ENCODE measurements at places on chromosomes 16 and 17.

GRCh38 chr16:85037721-85038120 lies 10.1 kb downstream of the KIAA0513 start:
- DNase-seq, result no peak

- DNase-seq, result no peak
Measured at GRCh38 chr16:51814617-51815016, 663.5 kb upstream of the SALL1 start.

DNA sequence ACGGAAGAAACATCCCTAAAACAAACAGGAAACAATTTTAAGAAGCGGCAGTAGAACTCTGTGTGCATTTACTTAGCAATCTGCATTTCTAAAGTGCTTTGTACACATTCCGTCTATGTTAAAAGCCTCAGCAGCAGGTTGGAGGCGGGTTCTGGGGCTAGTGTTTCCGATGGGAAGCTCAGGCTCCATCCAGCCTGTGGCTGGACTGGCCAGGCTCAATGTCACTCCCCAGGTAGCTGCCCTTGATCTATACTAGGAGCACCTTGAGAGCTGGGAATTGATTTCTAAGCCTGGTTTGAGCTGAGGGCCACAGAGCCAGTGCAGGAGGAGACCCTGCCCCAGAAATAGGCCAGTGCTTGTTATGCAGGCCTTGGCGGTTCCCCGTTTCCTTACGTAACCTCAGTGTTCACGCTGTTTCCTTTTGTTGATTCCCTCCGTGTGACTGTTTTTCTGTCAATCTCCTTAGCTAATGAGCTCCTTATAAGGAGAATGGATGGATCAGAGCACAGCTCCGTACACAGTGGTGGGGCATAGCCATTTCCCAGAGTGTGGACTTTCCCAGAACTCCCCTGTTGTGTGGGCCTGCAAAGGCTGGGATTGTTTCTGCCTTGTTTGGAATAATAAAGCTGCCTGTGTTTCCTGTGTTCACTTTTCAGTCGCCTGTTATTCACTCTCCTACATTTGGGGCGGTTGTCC lies 21.4 kb downstream of the ADORA2B start:
- DNase-seq, result no peak

DNA sequence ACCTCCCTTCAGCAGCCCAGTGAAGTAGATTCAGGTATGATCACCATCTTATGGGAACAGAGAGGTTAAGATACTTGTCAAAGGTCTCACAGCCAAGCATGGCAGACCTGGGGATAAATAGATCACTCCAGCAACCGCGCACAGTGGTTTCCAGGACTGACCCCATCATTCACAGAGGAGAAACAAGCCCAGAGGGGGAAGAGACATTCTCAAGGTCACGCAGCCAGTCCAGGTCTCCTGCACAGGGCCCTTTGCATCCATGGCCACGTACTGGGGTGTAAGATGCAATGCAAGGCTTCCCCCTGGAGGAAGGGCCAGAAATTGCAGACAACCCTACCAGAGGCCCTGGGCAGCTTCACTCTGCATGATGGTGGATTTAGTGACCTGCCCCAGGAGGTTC lies 19.9 kb downstream of the TLE7 start:
- DNase-seq, result no peak

DNA sequence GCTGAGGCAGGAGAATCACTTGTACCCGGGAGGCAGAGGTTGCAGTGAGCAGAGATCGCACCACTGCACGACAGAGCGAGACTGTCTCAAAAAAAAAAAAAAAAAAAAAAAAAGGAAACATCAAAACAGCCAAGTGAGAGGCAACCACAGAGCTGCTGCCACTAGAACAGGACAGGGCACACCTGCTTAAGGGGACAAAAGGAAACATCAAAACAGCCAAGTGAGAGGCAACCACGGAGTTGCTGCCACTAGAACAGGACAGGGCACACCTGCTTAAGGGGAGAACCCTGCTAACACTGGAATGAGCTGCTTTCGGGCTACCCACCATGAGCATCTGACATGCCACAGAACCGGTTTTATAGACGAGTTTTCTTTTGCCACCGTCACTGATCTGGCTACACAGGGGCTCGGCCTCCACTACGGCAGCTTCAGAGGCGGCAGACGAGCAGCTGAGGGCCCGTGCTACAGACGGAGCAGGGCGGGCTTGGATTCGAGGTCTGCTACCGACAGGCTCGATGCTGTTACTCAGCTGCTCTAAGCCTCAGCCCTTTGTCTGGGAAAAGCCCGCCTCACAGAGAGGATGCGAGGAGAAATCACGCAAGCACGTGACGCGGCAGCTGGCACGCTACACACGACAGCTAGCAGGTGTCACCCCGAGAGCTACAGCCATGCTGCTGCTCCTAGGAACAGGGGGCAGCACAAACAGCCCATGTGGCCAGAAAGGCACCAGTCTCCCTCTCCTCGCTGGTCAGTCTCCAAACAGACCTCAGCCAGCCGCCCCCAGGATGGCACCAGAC lies 2.0 kb downstream of the P4HB start:
- no peak for DNase-seq

DNA sequence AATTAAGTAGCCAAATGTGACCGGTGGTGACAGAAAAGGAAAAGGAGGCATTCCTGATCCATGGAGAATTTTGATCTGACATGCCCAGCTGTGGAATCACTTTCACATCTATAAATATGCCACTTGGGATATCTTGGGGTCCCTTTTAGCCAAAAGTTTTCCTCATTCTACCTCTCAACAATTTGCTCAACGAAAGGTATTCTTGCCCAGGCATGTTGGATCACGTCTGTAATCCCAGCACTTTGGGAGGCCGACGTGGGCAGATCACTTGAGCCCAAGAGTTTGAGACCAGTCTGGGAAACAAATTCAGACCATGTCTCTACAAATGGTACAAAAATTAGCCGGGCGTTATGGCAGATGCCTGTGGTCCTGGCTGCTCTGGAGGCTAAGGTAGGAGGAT lies 24.3 kb downstream of the LITAF start:
- no peak for DNase-seq

DNA sequence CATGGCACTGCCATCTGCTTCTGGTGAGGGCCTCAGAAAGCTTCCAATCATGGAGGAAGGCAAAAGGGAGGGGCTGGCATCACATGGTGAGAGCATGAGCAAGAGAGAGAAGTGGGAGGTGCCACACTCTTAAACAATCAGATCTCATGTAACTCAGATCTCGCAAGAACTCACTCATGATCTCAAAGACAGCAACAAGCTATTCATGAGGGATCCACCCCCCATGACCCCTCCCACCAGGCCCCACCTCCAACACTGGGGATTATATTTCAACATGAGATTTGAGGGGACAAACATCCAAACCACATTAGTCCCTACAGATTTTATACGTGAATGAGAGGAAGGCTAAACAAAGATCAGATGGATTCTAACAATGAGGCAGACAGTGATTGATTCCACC lies 8.9 kb upstream of the TMEM132E start:
- no peak for DNase-seq

DNA sequence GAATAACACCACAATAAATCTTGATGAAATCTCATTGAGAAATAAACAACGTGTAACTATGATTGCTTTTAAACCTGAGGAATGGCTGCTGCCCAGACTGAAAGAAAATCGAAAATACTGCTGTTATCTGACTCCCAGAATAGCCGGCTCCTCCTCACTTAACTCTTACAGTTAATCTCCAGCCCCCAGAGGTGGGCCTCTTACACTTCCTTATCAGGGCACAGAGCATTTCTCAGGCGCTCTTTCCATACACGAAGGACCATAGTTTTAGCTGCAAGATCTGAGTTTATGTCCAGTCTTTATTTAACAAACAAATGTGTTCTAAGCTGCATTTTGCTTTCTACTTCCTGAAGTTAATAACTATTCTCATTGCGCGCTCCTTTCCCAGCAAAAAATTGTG lies 206.9 kb downstream of the MAP2K4 start:
- no peak for DNase-seq

DNA sequence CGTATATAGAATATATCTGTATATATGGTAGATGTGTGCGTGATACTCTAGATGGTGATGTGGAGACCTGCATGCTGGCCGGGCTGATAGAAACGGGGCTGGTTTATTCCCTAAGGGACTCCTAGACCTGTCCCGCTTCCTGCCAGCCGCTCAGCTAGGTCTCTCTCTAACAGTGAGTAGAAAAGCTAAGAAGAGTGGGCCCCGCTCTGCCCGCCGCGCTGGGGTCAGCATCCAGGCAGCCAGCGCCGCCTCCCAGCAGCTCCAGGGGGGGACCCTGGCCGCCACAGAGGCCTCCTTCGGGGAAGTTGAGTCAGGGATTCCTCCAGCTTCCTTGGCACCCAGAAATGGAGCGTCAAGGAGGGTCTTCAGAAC lies 9.4 kb downstream of the CYGB start:
- DNase-seq, result no peak

DNA sequence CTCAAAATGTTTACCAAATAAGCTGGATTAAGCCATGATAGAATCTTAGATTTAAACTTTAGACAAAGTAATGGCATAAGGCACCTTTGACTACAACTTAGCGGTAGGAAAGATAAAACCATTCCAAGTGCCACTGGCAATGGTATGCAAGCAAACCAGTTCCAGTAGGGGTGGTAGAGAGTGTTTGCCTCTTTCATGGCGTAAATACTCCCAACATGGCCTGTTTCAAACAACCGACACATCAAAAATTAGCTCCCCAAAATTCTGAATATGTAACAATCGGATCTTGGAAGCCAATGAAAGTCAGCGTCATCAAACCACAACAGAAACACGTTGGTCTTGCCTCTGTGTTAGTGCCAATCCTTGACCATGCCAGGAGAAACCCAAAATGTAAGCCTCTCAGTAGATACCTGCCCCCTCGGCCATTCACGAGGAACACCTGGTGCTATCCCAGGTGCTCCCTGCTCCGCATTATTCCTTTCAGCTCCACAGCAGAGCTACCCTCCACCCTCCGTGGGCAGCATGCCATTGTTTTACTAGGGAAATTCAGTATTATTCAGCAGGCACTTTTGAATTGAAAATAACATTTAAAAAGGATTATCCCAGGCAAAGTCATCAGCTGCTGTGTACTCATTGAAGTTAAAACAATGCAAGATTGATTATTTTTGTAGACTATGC lies 307.8 kb upstream of the CDH11 start:
- DNase-seq, result no peak

- DNase-seq, result no peak
Measured at GRCh38 chr16:9039210-9039609, 52.2 kb upstream of the HAPSTR1 start.

GRCh38 chr17:12588531-12588930 lies 77.2 kb upstream of the MYOCD start:
- DNase-seq, result no peak

- DNase-seq, result no peak
Measured at GRCh38 chr16:49930841-49931240, 74.9 kb upstream of the ZNF423 start.

DNA sequence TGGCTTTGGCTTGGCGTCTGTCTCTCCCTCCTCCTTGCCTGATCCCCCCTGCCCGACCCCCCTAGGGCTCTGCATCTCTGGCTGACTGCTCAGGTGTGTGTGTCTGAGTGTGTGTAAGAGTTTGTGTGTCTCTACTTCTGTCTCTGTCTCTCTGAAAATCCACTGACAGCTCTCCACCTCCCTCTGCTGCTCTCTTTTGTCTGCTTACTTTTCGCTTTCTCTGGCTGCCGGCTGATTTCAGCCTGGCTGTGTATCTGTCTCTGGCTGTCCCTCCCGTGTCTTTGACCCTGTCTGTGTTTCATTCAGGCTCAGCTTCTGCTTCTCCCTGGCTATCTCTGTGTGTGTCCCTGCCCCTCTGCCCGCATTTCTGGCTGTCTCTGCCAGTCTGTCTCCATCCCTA lies 3.8 kb upstream of the SPEM1 start:
- DNase-seq, result no peak

GRCh38 chr17:68433211-68433610 lies 24.1 kb downstream of the WIPI1 start:
- no peak for DNase-seq

DNA sequence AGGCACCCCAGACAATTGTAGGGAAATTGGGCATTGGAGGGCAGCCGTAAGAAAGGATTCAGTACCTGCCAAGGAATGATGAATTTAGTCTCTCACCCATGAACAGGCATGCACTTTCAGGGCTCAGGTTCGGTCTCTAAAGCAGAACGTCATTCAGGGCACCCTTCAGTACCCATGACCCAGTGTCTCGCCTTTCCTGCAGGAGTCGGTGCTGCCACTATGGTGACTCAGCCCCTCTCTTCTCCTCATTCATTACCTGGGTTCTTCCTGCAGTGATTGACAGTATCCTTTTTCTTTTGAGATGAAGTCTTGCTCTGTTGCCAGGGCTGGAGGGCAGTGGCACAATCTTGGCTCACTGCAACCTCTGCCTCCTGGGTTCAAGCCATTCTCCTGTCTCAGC lies 8.4 kb downstream of the SOST start:
- no peak for DNase-seq

GRCh38 chr16:85304337-85304736 lies 192.1 kb upstream of the CIBAR2 start:
- no peak for DNase-seq

- no peak for DNase-seq
Measured at GRCh38 chr16:72612256-72612655, 435.7 kb downstream of the ZFHX3 start.

- no peak for DNase-seq
Measured at GRCh38 chr17:13931111-13931526, 138.2 kb upstream of the COX10 start.

- no peak for DNase-seq
Measured at GRCh38 chr16:35011-35677, 18.3 kb downstream of the POLR3K start.

GRCh38 chr16:86062271-86062965 lies 163.5 kb downstream of the IRF8 start:
- no peak for DNase-seq

DNA sequence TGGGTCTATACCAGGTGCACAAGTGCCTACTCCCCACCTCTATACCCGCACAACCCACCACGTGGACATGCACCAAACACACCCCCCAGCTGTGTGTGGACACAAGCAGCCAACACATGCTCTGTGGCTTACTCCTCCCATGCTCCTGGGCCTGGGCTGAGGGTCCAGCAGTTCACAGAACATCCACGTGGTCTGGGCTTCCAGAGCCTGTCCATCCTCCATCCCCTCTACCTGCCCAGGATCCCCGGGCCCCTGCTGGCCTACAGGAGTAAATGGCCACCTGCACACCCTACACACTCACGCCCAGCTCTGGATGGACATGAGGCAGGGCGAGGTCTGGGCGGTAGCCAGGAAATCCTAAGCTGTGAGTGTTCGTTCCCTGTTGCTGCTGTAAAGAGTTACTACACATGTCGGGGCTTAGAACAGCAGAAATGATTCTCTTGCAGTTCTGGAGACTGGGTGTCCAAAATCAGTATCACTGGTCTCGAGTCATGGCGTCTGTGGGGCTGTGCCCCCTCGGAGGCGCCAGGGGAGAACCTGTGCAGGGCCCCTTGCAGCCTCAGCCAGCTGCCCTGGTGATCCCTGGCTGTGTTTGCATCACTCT lies 15.0 kb upstream of the RAI1 start:
- no peak for DNase-seq

Data from ascending aorta (tissue), 2 donors.